ENCODE measurements at places on chromosomes 16 and 17.

- no peak for DNase-seq
- H3K27ac ChIP-seq: no peak overlapping the region
- no peaks in the 10 kb centered on the region for H3K27me3 ChIP-seq
- H3K4me1 ChIP-seq: peaks cover 1% of the 10 kb centered on the region
- H3K4me3 ChIP-seq: no peak overlapping the region
Measured at GRCh38 chr17:50816771-50817751, 18.3 kb upstream of the WFIKKN2 start.

DNA sequence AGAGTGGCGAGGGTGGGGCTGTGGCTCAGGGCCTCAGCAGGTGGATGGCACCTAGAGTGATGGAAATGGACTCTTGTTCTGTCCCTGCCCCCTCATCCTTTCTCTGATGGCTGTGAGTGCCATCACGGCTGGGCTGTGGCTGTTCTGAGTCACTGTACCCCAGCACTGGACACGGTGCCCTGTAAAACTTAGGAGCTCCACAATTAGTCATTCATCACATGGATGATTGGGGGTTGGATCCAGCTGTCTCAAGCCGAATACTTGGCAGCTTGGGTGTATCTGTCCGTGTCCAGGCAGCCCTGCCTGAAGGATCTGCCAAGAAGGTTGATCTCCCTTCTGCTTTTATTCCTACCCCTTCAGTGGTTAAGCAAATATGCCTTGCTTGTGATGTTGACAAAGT lies 295.5 kb upstream of the EEF2KMT start:
- no peak for DNase-seq
- no peaks in the 10 kb centered on the region for H3K4me1 ChIP-seq
- no peak overlapping the region for H3K27ac ChIP-seq
- H3K36me3 ChIP-seq: no peaks in the 10 kb centered on the region
- H3K4me3 ChIP-seq: no peak overlapping the region

- DNase-seq: no peak
- no peaks in the 10 kb centered on the region for H3K36me3 ChIP-seq
- H3K4me1 ChIP-seq: no peaks in the 10 kb centered on the region
- H3K27ac ChIP-seq: no peak overlapping the region
- no peak overlapping the region for H3K4me3 ChIP-seq
- H3K27me3 ChIP-seq: no peaks in the 10 kb centered on the region
Measured at GRCh38 chr16:74224828-74225612, 71.6 kb upstream of the PSMD7 start.

GRCh38 chr16:2810651-2811050 lies 6.4 kb upstream of the PRSS21 start:
- no peak overlapping the region for H3K4me3 ChIP-seq
- no peaks in the 10 kb centered on the region for H3K4me1 ChIP-seq
- H3K36me3 ChIP-seq: no peaks in the 10 kb centered on the region
- no peak for DNase-seq

DNA sequence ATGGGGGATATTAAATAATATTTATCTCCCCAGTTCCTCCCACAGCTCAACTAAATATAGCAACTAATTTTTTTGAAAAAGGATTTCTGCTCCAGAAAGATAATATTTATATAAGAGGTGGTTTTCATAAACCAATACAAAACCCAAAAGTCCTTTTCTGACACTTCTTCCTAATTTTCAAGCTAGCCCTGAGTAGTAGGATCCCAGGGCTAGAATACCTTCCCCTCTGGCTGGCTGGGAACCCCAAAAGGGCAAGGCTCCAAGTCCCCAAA lies 1.3 kb downstream of the ATP2A3 start:
- H3K27ac ChIP-seq: no peak overlapping the region
- no peaks in the 10 kb centered on the region for H3K27me3 ChIP-seq
- H3K4me1 ChIP-seq: no peaks in the 10 kb centered on the region
- H3K36me3 ChIP-seq: no peaks in the 10 kb centered on the region
- H3K4me3 ChIP-seq: no peak overlapping the region
- no peak for DNase-seq

DNA sequence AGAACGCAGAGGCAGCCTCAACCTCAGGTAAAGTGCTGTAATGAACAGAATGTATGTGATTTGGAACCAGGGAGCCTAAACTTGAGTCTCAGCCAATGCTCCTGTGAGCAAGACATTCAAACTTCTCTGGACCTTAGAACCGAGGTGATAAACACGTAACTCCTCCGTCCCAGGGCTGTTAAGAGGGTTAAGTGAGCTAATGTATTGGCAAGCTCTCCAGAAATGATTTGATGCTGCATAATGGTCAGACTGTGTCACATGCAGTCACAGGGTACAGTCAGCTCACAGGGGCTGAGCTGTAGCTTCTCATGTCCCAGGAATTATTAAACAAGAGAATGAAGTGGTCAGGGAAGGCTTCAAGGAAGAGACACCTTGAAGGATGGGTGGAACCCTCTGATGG lies 10.0 kb upstream of the SLC4A1 start:
- no peak for DNase-seq
- H3K36me3 ChIP-seq: no peaks in the 10 kb centered on the region
- H3K4me3 ChIP-seq: no peak overlapping the region

GRCh38 chr17:68102318-68102758 lies 66.8 kb downstream of the KPNA2 start:
- no peaks in the 10 kb centered on the region for H3K36me3 ChIP-seq
- no peaks in the 10 kb centered on the region for H3K27me3 ChIP-seq
- H3K4me1 ChIP-seq: peaks cover 4% of the 10 kb centered on the region
- H3K27ac ChIP-seq: peak overlapping the region; percentile 90
- peak overlapping the region; percentile 60 for H3K4me3 ChIP-seq

GRCh38 chr17:3911271-3912053 lies 4.8 kb downstream of the P2RX1 start:
- H3K4me3 ChIP-seq: no peak overlapping the region
- no peak for DNase-seq
- H3K36me3 ChIP-seq: no peaks in the 10 kb centered on the region
- H3K27ac ChIP-seq: no peak overlapping the region
- peaks cover 2% of the 10 kb centered on the region for H3K4me1 ChIP-seq

GRCh38 chr17:81065500-81065899 lies 30.5 kb downstream of the BAIAP2 start:
- H3K36me3 ChIP-seq: no peaks in the 10 kb centered on the region
- H3K4me1 ChIP-seq: no peaks in the 10 kb centered on the region
- no peak overlapping the region for H3K4me3 ChIP-seq
- no peak overlapping the region for H3K27ac ChIP-seq

- no peaks in the 10 kb centered on the region for H3K36me3 ChIP-seq
- H3K4me1 ChIP-seq: no peaks in the 10 kb centered on the region
- H3K27ac ChIP-seq: no peak overlapping the region
- no peak for DNase-seq
- H3K4me3 ChIP-seq: no peak overlapping the region
Measured at GRCh38 chr17:32287804-32288511, 22.3 kb downstream of the RHBDL3 start.

DNA sequence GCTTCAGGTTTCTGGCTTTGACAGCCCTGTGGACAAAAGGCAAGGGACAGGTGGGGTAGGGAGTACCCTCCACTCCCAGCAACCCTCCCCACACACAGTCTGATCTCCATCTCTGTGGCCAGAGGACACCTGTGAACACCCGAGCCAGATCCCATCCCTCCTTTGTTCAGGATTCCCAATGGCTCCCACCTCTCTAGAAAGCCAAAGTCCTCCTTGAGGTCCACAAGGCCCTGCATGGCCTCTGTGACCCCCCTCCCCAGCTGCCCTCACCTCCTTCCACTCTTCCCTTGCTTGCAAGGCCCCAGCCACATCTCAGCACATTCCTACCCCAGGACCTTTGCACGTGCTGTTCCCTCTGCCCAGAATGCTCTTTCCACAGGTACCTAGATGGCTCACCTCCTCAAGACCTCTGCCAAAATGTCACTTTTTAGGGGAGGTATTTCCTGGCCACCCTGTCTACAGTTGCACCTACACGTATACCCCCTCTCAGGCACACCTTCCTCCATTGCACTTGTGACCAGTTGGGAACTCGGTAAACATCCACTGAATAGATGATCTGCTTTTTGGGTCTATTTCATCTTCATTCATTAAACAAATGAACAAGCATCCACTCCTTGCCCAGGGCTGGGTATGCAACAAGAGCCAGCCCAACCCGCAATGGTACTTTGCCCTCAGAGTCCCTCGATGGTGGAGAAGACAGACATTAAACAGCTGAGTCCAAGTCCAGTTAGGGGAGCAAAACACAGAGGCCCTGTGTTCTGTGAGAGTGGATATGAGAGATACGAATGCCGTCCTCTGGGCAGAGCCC lies 107.0 kb downstream of the CRLF3 start:
- H3K27me3 ChIP-seq: no peaks in the 10 kb centered on the region
- H3K4me1 ChIP-seq: no peaks in the 10 kb centered on the region
- no peak overlapping the region for H3K27ac ChIP-seq
- no peak overlapping the region for H3K4me3 ChIP-seq
- peak; percentile 12 for DNase-seq

DNA sequence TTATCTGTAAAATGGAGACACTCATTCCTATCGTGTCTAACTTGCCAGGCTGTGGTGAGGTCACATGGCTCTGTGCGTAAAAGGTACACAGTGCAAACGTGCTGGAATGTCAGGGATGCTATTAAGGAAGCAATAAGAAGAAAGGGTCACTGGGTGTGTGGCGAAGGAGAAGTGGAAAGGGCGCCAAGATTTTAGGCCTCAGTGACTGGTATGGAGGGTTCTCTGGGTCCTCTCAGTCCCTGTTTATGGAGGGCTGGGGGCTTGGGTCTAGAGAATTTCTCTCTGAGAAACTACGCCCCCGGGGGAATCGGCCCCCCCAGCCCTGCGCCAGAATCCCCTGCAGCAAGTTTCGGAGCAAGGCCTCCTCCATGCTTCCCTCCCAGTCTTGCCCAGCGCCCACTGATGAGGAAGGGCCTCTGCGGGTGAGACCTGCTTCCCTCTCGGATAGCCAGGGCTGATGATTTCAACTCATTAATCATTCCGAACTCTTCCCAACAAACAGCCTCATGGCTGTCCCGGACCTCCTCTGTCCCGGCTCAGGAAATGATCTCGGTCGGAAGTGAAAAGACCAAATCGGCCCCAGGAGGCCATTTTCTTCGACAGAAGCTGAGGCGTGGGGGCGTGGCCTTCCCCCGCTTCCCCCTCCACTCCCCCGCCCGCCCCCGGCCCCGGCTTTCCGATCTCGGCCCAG lies 1.2 kb upstream of the HEXIM1 start:
- H3K27ac ChIP-seq: peak overlapping the region; percentile 97
- peak overlapping the region; percentile 76 for H3K4me3 ChIP-seq
- no peaks in the 10 kb centered on the region for H3K36me3 ChIP-seq
- H3K27me3 ChIP-seq: no peaks in the 10 kb centered on the region

GRCh38 chr17:28865946-28866752 lies 11.3 kb downstream of the ERAL1 start:
- H3K4me3 ChIP-seq: no peak overlapping the region
- H3K36me3 ChIP-seq: no peaks in the 10 kb centered on the region
- no peak for DNase-seq
- H3K27ac ChIP-seq: no peak overlapping the region

GRCh38 chr16:20383106-20384029 lies 21.2 kb downstream of the PDILT start:
- no peak overlapping the region for H3K4me3 ChIP-seq
- H3K4me1 ChIP-seq: peaks cover 3% of the 10 kb centered on the region
- H3K27me3 ChIP-seq: no peaks in the 10 kb centered on the region
- DNase-seq: peak; percentile 42

DNA sequence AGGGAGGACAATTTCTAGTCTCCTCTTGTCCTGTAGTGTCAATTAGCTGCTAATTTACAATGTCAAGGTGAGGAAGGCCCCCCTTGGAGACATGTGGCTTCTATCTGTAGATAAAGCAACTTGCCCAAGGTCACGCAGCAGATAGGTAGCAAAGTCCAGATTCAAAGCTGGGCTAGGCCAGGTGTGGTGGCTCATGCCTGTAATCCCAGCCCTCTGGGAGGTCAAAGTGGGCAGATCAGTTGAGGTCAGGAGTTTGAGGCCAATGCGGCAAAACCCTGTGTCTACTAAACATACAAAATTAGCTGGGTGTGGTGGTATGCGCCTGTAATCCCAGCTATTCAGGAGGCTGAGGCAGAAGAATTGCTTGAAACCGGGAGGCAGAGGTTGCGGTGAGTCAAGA lies 11.1 kb downstream of the TRPV3 start:
- no peaks in the 10 kb centered on the region for H3K27me3 ChIP-seq
- DNase-seq: no peak
- H3K27ac ChIP-seq: no peak overlapping the region
- no peaks in the 10 kb centered on the region for H3K36me3 ChIP-seq

DNA sequence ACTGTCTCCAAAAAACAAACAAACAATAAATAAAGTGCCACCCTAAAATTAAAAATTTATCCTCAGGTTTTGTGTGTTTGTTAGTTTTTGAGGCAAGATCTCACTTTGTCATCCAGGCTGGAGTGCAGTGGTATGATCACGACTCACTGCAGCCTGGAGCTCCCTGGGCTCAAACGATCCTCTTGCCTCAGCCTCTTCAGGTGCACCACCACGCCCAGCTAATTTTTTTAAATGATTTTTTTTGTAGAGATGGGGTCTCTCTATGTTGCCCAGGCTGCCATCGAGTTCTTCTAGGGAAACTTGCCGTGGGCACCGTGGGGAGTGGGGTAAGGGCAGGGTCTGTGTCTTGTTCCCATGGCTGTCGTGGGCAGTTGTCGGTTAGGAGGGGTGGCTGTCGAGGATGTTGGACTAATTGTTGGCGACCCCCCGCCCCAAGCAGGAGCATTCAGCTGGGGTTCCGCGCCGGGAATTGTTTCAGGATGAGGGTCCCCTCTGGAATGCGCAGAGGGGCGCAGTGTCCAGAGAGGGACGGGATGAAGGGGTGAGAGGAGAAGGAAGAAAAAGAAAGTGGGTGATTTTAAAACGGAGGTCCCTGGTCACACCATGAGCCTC lies 1.1 kb upstream of the RNF213 start:
- no peaks in the 10 kb centered on the region for H3K36me3 ChIP-seq
- no peak for DNase-seq
- peaks cover 13% of the 10 kb centered on the region for H3K4me1 ChIP-seq
- peak overlapping the region; percentile 54 for H3K27ac ChIP-seq
- H3K27me3 ChIP-seq: no peaks in the 10 kb centered on the region
- H3K4me3 ChIP-seq: peak overlapping the region; percentile 58

DNA sequence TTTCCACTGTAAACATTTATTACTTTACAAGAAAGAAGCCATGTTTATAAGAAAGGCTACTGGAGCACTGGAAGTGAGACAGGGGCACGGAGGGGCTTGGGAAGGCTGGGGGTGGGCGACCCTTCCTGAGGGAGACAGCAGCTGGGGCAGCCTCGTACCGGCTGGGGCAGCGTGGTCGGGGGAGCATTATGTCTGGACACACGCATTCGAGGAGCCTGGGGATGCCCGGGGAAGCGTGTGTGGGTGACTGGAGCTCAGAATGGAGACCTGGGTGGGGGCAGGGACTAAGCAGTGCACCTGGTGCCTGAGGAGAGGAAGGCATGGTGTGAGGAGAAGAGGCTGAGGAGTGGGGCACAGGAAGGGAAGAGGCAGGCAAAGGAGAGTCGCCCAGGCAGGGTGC lies 64.5 kb downstream of the SRCIN1 start:
- H3K36me3 ChIP-seq: no peaks in the 10 kb centered on the region
- no peak overlapping the region for H3K27ac ChIP-seq
- H3K4me1 ChIP-seq: no peaks in the 10 kb centered on the region
- no peak overlapping the region for H3K4me3 ChIP-seq
- H3K27me3 ChIP-seq: no peaks in the 10 kb centered on the region
